T-helper 2 cell (primary cell): ENCODE measurements at places on chromosomes 2 and 18.

DNA sequence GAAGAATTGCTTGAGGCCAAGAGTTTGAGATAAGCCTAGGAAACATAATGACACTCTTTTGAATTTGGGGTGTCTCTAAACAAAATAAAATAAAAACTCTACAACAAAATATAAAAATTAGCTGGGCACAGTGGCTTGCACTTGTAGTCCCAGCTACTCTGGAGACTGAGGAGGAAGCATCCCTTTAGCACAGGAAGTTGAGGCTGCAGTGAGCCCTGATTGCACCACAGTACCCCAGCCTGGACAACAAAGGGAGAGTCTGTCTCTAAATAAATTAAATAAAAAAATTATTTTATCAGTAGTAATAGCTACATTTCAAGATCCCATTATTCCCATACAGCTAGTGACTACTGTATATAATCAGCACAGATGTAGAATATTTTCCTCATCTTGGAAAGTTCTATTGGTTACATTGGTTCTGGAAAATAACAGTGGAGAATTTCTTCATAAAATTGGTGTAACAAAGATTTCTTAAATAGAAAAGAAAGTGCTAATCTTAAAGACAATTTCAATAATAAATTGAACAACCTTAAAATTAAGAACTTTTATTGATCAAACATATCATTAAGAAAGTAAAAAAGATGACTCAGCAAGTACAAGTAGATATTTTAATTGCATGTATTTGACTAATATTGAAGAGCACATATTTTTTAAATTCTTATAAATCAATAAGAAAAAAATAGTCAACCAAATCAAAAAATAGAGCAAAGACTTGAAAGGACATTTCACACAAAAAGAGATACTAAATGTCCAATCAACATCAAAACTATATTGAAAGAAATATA is 90.4 kb upstream of the KYNU start:
- no peak for DNase-seq

DNA sequence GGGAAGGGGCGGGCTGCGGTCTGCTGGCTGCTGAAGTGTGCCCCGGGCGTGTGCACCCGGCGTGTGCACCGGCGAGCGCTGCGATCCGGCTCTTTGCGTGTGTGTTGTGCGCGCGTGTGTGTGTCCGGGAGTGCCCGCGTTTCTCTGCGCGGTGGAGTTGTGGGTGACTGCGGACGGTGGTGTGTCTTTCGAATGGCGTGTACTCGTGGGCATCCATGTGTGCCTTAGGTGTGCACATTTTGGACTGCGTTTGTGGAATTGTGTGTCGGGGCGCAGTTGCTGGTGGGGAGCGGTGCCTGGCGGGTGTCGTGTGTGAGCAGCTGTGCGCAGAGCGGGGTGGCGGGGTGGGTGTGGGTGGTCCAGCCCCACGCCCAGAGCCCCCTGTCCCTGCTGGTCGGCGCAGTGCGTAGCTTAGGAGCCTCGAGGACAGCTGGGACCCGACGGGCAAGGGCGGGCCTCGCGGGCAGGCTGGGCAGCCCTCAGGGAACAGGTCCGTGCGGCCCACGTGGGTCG is 533 bp downstream of the HPCAL1 start:
- DNase-seq: peak; percentile 62

GRCh38 chr2:134104754-134105153 is 149.1 kb upstream of the MGAT5 start:
- DNase-seq: no peak

DNA sequence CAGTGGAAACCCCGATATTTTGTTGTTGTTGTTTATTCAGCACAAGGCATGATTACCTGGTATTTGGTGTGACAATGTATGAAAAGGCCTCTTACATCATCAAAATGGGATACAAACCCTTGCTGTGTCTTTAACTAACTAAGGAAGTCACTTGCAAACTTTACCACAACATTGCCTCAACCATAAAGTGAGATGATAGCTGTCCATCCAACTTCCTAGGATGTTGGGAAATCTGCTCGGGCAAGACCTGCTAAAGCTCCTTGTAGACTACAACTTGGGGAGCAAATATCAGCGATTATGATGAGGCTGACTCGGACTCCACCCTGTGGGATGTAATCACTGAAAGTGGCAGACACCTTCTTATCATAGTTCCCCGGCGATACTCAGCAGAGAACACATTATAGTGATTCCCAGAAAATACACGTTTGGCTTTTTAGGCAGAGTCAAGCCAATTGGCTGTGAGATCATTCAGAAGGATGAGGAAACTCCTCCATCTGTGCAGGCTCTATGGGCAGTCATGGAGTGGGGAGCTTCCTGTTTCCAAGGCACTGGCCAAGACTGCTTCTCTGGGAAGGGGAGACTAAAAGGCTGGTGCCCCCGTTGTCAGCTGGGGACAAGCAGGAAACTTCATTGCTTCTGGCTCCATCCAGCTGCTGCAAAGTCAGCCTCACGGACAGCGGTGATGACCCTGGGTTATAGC is 289.0 kb downstream of the RNF144A start:
- no peak for DNase-seq

- no peak for DNase-seq
These were observed 2045.3 kb upstream of the PIK3C3 start for GRCh38 chr18:39909706-39910105.

- no peak for DNase-seq
These were observed 21.7 kb downstream of the REV1 start for GRCh38 chr2:99468155-99468554.

DNA sequence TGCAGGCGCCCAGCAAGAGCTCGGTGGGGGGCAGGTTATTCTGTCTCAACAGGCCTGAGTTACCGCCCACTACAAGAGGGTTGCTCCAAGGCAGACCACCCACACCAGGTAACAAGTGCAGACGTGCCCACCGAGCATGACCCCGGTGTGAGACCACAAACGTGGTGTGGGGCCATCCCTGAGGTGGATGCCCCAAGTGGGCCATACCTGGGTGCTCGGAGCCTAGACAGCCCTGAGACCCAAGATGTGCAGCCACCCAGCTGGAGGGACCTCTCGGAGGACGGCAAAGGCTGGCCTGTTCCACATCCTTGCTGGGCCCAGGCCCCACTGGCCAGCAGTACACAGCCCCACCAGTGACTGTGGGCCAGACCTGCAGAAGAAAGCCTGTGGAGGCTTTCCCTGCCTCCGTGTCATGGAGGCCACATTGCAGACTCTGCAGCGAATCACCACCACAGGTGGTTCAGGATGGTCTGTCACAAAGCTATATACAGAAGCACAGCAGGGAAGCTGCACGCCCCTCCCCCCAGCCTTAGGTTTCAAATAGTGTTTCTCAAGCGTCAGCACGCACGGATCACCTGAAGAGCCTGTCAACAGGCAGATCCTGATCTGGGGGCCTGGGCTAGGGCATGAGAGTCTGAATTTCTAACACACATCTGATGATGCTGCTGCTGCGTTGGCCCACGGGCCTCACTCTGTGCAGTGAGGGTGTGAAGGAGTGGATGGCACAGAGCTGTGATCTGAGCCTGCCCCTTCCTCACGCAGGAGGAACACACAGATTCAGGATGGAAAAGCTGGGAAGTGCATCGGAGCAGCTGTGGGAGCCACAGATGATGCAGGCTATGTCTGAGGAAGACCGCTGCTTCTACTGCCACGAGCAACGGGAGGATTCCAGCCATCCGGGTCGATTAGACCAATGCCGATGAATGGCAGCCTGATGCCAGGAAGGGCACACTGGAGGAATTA is 96.8 kb downstream of the UXS1 start:
- DNase-seq: no peak

GRCh38 chr2:42810971-42811811 is 18.8 kb upstream of the HAAO start:
- no peak for DNase-seq

- no peak for DNase-seq
These were observed 76.6 kb downstream of the COBLL1 start for GRCh38 chr2:164764996-164765395.

DNA sequence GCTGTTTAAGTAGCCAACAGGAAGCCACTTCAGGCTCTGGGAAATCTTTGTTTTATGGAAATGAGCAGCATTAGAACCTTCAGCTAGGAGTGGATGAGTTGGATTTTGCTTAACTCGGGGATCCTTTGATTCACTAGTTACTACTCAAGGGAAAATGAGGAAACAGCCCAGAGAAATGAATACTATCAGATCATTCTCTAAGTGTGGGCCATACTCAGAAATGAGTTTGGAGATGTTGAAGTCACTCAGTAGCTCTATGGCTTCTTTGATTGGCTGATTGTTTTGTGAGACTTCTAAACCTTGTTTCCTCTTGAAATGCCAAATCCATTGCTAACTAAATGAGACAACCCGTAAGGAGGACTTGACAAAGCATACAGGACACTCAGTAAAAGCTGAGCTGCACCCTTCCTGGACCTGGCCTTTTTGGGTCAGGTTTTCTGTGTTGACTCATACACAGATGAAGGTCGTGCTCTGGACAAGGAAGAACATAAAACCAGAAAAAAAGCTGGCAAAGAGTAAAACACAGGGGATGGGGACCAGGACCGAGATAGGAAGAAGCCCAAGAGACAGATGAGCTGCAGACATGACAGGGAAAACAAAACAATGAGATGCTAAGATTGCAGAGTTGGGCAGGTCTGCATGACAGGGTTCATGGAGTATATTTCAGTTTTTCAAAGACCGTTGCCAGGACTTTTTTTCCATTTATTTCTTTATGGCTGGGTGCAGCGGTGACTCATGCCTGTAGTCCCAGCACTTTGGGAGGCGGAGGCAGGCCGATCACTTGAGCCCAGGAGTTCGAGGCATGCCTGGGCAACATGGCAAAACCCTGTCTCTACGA is 41.6 kb downstream of the INO80C start:
- no peak for DNase-seq

DNA sequence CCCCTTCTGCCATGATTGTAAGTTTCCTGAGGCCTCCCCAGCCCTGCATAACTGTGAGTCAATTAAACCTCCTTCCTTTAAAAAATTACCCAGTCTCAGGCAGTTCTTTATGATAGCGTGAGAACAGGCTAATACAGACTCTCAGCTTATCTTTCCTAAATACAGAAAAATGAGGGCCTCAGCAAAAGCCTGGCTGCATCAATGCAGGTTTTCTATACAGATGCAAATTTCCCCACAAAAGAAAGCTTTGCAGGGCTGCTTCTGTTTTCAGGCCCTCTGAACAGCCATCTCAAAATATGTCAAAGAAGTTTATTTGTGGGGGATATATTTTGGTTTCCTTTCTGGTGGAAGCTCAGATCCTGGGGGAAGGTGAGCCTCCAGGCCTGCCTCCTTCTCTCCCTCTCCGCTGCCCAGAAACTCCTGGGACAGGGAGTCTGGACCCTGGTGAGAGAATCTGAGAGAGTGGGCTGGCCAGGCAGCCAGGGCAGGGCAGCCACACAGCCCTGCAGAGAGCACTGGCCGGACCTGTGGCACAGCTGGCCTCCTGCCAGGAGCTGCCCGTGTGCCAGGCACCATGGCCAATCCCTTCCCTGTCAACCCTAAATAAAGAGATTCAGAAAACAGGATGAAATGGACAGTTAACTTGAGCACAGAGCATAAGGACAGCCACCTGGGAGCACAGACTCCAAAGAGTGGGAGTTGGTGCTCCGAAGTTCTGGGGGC is 21.6 kb upstream of the AGXT start:
- DNase-seq: no peak

DNA sequence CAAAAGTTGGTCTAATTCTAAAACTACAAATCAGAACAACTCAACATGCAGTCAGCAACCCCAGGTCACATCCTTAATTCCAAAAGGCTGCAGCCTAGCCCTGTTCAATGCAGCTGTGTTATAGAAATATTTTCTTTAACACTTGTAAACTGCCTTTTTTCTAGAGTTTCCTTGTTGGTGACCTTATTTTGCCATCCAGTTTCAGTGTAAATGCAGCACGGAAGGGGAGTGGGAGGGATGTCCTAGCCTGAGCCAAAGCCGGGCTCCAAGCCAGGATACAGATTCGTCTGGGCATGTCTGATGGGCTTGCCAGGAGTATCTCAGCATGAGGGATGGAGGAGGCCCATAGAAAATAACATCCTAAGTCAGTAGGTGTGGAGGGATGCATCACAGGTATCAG is 17.7 kb upstream of the SP3 start:
- no peak for DNase-seq

DNA sequence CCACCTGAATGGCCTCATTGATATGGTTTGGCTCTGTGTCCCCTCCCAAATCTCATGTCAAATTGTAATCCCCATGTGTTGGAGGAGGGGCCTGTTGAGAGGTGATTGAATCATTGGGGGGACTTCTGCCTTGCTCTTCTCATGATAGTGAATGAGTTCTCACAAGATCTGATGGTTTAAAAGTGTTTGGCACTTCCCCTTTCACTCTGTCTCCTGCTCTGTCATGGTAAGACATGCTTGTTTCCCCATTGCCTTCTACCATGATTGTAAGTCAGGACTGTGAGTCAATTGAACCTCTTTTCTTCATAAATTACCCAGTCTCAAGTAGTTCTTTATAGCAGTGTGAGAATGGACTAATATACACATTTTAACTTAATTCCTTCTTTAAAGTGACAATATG is 146.8 kb upstream of the KCNJ3 start:
- no peak for DNase-seq

DNA sequence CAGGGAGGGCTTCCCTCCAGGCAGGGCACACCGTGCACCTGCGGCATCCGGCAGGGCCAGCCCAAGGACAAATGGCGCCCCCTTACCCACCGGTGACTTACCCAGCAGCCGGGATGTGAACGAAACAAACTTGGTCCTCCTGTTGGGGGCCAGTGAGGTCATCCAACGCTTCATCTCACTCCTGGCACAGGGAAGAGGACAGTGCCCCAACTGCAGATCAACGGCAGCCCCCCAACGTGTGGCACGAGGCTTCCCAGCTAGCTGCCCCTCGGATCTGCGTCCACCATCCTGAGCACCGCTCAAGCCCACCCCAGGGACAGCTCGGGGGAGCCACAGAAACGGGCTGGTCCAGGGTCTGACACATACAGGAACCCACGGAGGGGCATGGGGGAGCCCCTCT is 12.0 kb downstream of the SNORC start:
- DNase-seq: no peak

DNA sequence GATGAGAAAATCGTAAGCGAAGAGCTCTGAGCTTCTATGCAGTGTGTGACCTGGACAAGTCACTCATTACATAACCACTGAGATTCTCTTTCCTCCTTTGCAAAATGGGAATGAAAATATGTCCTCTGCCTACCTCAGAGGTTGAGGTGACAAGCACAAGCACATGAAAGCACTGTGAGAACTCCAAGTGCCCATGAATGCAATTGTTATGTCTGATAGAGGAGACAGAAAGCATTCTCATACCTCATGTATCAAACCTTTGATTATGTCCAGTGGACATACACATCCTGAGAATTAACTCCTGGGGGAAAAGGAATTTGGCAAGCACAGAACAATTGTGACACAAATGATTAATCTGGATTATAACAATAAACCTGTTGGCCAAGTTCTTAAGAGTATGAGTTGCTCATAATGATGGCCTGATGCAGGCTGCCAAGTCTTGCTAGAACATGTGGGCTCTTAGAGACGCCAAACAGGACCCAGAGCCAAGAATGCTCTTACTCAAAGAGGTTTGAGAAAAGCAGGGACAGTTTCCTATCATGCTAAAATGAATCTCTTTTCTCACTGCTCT is 8.5 kb upstream of the RMDN2 start:
- no peak for DNase-seq
